ENCODE measurements at places on chromosomes 6 and 20.

GRCh38 chr20:13397300-13397724, 176.2 kb downstream of the ISM1 start:
- no peak for DNase-seq

DNA sequence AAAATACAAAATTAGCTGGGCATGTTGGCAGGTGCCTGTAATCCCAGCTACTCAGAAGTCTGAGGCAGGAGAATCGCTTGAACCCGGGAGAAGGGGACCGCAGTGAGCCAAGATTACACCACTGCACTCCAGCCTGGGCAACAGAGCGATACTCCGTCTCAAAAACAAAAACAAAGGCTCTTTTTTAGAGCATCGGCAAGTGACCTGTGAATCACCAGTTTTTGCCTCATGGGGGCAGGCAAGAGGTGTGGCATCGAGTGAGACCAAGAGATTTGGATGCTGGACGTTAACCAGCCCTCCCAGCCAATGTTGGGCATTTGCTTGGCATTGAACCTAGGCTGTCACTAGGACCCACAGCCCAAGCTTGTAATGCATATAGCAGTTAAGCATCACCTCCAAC, 14.6 kb upstream of the CDK5RAP1 start:
- DNase-seq = no peak

GRCh38 chr20:57904314-57905105, 194.7 kb upstream of the PMEPA1 start:
- DNase-seq = no peak

- DNase-seq = peak; percentile 32
Measured at GRCh38 chr6:161434921-161435747, 161.3 kb upstream of the AGPAT4 start.

GRCh38 chr6:118163542-118163941, 256.5 kb downstream of the SLC35F1 start:
- no peak for DNase-seq

GRCh38 chr20:433300-433975, 25.3 kb downstream of the RBCK1 start:
- no peak for DNase-seq

GRCh38 chr6:53244958-53245357, 96.3 kb upstream of the GCM1 start:
- no peak for DNase-seq

GRCh38 chr6:55131616-55132015, 42.7 kb upstream of the HCRTR2 start:
- no peak for DNase-seq

- no peak for DNase-seq
Measured at GRCh38 chr6:112036088-112036637, 17.7 kb upstream of the CCN6 start.

- no peak for DNase-seq
Measured at GRCh38 chr6:161407581-161407980, 133.7 kb upstream of the AGPAT4 start.

GRCh38 chr20:6993011-6993410, 225.5 kb downstream of the BMP2 start:
- DNase-seq = no peak

- no peak for DNase-seq
Measured at GRCh38 chr6:63859528-63859927, 223.9 kb downstream of the PHF3 start.

- no peak for DNase-seq
Measured at GRCh38 chr6:89145091-89145955, 532 bp upstream of the PM20D2 start.

DNA sequence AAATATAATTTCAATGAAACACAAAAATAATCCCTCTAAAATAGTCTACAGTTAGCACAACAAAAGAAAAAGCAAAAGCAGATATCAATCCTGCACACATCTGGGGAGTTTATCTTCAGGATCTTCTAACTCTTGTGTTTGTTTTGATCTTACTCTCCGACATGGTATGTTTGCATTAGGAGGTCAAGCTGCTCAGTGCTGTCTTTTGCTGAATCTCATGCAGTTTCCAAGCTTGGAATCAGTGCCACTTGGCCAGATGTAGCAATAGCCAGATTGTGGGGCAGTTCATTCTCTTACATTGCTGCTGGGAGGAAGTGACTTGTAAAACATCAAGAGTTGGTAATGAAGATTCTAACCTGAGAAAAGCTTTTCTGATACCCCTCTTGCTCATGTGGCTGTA, 29.5 kb downstream of the RIOK1 start:
- no peak for DNase-seq

GRCh38 chr6:26312501-26313397, 52.2 kb upstream of the BTN3A2 start:
- no peak for DNase-seq

GRCh38 chr6:166106076-166106686, 61.5 kb downstream of the TBXT start:
- DNase-seq = peak; percentile 9

GRCh38 chr6:84282550-84282949, 55.1 kb upstream of the CEP162 start:
- DNase-seq = no peak

- no peak for DNase-seq
Measured at GRCh38 chr20:22502731-22503191, 81.6 kb downstream of the FOXA2 start.

- DNase-seq = no peak
Measured at GRCh38 chr20:48957533-48957932, 36.0 kb downstream of the ARFGEF2 start.

DNA sequence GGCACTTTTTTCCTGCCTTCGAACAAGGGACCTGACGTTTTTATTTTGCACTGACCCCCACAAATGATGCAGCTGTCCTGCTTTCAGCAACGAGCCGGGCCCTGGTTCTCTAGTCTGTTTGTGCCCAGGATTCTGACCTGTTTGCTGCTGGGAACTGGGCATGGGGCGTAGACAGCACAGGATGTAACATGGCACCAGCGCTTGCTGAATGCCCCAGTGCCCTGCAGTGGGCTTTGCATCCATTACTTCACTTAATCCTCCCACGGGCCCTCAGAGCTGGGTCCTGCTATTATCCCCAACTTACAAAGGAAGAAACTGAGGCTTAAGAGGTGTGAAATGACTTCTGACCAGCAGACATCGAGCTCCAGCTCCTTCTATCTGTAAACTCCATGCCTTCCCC, 80.4 kb upstream of the PMEPA1 start:
- no peak for DNase-seq

DNA sequence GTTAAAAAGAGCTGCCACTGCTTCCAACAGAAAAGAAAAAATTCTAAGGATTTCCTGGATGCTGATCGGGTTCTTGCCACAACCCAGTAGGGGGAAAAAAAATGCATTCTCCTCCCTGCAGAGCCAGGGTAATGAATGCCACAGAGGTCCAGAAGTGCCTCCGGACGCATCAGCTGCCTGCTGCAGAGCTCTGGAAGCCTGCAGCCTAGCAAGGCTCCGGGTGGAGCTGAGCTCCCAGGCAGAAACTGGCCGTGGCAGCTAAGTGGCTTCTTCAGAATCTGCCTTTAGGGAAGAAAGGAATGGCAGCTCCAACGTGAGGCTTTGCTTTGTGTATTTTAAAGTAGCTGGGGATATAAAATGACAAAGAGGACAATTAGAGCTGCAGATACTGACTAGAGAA, 155.0 kb downstream of the CFAP61 start:
- DNase-seq = no peak

- no peak for DNase-seq
Measured at GRCh38 chr20:53034899-53035298, 62.7 kb downstream of the TSHZ2 start.

DNA sequence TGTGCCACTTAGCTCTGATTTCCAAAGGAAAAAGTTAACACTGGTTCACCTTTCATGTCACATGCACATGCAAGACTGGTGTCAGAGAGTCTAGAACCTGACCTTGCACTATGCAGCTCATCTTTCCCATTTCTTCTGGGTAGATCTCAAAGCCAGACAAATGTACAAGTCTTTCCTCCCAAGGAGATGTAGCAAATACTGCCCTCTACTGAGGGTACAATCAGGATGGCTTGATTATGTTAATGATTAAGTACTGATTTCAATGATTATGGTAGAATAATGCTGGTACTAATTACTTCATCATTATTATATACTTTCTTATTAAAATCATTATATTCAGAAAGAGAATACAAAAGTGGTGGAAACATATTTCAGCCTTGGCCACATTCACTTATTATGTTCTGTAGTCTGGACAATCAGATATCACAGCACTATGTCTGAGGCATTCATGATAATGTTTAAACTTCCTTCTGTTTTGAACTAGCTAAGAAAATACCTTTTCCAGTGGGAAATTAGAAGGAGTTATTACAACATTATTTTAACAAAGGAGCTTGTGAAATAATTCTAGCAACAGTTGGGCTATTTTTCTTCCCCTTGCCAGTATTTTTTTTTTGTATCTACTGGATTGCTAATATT, 68.5 kb upstream of the FOXO3 start:
- DNase-seq = no peak

DNA sequence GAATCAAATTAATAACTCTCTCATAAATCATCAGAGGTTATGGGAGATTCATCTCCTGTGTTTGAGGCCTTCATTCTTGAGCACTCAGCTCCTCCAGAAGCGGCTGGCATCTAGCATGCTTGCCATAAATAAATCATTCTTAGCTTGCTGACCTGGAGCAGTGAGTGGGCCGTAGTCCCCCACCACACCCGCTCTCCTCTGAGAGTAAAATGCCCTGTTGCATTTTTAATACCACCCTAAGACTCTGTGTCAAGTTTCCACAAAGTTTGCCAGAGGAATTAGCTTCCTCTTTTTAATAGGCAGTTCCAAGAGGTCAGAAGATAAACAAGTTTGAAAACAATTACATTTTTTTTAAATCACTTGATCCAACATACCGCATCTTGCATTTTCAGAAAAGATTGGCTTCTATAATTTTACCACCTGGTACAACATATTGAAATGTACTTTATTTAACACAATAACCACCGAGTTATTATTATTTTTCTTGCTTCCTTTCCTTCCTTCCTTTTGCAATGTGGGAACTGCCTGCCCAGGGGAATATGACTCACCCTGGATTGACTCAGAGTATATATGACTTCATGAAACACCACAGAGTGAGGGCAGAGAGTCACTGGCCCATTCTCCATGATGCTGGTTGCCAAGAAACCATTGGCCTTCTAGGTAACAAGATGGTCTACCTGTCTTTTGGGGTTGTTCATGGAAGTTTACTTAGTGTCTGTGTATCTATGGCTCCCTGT, 29.4 kb upstream of the CLIC5 start:
- peak; percentile 71 for DNase-seq

DNA sequence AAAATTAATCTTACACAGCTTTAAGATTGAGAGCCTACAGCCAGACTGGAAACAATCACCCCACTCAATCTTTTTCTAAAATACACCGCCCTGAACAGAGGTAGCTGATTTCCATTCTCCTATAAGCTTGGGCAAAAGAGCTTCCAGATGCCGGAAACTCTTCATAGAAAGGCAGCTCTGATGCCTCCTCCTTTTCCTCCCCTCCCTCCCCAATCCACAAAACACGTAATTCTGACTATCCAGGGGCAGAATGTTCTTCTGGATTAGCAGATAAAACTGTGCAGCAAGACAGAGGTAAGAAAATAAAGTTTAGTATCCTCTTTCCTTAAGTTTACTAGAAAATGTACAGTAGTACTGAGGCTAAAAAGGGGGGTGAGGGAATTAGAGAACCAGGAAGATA, 15.8 kb downstream of the ADNP start:
- no peak for DNase-seq

DNA sequence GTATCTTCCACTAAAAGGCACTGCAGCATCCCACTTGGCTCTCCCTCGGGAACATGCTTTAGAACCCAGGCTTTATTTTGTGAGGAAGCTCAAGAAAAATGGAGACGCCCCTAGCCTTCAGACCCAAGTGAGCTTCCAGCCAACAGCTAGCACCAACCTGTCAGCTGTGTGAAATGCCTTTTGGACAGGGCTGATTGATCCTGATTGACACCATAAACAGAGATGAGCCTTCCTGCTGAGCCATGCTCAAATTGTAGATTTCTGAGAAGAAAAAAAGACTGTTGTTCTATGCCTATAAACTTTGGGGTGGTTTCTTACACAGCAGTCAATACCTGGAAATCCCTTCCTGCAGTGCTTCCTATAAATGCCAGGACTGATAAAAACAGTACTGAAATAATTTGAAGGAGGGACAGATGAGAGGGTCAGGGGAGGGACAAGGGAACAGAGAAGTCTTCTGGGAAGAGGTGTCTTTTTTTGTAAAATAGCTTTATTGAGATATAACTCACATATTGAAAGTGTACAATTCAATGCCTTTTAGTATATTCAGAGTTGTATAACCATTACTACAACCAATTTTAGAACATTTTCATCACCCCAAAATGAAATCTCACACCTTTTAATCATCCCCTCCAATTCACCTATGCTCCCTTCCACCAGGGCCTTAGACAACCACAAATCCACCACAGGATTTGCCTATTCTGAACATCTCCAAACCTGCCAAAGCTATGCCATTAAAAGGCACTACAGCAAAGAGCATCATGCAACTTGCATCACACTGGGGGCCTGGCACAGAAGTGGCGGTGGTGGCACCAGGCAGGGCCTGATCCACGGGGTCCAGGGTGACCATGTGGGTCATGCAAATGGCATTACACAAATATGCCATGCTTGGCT, 2.7 kb upstream of the STK4 start:
- no peak for DNase-seq

DNA sequence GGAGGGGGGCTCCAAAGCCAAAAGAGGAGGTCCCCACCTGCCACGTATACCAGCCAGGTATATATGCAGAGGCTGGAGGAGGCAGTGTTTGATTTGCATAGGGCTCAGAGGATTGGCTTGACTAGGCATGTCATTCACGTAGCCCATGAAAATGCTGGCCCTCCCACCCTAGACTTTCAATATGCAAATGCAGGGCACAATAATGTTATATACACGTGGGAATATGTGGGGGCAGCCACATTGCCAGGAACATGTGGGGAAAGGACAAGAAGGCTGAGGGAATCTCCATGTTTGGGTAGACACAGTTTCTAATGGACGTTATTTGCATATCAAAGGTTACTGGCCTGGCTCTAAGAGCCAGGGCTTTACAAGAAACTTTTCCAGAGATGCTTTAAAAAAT, 301.8 kb downstream of the FARS2 start:
- DNase-seq = no peak

DNA sequence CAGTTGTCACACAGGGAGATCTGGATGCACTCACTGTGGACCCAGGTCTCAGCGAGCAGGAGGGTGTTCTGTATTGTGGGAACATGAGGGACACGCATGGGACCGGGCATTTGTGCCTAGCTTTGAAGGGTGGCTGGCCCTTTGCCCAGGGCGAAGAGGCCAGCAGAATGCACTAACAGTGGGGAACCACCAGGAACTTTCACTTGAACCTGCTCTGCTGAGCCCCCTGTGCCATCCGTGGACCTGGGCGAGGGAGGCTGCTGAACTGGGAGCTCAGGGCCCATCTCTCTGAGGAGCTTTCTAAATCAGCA, 1.2 kb upstream of the ULBP2 start:
- no peak for DNase-seq
